ENCODE measurements at places on chromosomes 4 and X.

DNA sequence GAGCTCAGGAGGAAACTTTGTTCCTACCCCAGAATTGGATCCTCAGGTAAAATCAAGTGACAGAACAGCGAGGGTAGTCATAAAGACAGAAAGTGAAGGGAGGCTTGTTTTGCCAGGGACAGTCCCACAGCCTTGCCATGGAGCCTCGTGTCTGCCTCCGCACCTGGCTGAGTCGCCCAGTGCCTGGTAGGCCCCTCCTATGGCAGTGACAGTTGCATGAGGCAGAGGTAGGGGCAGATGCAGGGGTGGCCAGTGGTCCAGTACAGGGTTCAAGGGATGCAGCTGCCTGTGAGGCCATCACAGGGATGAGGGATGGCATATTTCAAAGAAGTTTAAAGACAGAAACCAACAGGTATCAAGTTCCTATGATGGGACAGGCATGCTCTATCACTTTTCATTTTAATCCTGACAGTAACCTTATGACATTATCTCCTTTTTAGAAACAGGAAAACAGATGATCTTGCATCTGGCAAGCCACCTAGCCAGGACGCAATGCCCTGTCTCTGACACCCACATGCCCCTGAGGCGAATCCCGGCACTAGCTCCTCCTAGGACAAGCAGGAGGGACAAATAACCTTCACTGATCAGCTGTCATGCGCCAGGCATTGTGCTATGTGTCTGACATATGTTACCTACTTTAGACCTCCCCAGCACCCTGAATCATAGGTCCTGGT, 127.4 kb upstream of the ENPP6 start:
- no peak for DNase-seq

GRCh38 chr4:95465010-95465409, 83.8 kb downstream of the UNC5C start:
- DNase-seq = no peak

- DNase-seq = no peak
Measured at GRCh38 chr4:128668566-128668965, 140.9 kb upstream of the JADE1 start.

DNA sequence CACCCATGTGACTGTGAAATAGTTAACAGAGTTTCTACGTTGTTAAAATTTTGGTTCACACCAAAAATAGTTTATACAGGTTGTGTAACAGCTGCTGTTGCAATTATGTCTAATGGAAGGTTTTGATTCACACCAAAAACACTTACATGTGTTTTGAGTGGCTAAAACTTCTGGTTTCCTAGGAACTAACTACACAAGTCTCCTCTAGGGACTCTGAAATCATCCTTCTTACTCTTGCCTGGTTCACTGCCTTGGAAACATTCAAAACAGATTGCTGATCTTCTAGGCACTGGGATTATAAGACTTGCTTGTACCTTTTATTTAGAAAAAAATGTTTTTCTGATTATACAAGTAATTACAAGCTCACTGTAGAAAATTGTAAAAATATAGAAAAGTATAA, 14.9 kb upstream of the MORC4 start:
- no peak for DNase-seq

- no peak for DNase-seq
Measured at GRCh38 chrX:12972878-12973560, 1.9 kb upstream of the TMSB4X start.

GRCh38 chr4:145061318-145061920, 36.6 kb downstream of the ANAPC10 start:
- DNase-seq = peak; percentile 35

DNA sequence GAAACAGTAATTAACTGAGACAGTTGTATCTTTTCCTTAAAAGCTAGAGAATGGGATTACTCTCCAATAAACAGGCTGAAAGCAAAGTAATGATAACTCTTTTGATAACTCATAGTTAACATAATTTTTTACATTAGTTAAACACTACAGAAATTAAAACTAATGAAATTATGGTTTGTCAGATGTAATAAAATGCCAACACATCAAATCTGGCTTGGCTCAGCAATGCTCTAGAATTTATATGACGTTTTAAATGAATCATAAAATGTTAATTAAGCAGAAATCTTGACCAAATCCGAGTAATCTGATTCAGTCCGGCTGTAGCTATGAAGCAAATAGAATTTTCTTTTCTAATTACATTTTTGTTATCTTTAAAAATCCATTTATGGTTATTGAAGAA, 244.2 kb upstream of the NR3C2 start:
- no peak for DNase-seq

DNA sequence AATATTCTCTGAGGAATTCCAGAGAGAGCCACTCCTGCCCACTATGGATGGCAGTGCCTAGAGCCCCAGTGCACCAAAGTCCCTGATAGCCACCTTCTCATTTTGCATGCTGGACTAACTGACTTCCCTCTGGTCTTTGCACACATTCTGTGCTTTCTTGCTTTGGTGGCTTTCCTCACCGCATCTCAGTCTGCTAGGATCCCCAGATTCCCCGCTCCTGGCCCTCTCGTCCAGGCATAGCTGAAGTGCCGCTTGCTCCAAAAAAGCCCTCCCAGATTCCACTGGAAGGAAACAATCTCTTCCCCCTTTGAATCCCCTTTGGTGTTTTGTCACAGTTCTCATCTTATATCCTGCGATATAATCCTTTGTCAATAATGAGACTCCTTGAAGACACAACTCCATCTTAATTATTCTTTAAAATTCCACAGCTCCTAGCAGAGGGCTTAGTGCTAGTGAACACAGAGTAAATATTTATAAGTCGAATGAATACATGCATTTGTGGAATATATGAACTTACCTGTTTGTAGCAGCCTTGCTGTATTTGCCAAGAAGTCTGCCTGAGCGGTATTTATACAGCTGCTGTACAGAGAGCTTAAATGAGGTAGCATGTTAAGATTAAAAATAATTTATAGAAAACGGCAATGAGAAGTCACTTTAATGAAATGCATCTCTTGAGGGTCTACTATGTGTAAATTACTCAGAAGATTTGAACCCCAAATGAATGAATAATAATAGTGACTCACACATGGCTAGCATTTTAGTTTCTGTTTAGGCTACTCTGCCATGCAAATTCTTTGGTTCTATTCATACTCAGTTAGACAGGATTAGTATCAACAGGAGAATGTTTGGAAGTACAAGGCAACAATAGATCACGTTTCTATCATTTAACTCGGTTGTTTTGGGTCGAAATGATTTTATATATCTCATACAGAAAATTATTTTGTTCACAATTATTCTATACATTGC, 421.9 kb upstream of the TENM3 start:
- DNase-seq = no peak

DNA sequence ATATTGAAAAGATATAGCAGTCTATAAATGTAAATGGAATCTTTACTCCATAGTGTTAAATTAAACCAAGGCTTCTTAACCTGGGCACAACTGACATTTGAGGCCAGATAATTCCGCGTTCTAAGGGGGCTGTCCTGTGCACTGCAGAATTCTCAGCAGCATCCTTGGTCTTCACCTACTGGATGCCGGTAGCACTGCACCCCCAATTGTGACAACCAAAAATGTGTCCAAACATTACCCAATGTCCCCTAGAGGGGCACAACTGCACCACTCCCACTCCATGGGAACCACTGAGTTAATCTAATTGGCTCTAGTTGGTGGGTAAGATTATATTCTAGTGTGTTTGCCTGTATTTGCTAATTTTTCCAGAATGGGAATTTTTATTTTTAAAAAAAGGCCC, 16.6 kb downstream of the AP1S2 start:
- DNase-seq = no peak

- no peak for DNase-seq
Measured at GRCh38 chrX:47189906-47190305, 3.7 kb upstream of the UBA1 start.

DNA sequence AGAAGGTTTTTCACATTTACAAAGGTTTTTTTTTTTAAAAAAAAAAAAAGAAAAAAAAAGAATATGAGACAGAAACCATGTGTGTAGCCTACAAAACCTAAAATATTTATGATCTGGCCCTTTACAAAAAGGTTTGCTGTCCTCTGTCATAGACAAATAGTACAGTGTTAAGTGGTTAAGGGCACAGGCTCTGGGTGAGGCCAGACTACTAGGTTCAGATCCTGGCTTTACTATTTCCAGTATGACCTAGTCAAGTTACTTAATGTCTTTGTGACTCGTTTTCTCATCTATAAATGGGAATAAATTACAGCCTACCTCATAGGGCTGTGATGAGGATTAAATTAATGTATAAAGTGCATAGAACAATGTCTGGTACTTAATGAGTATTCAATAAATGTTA, 56.5 kb downstream of the GAB1 start:
- DNase-seq = no peak

GRCh38 chr4:167088115-167088514, 146.2 kb downstream of the SPOCK3 start:
- no peak for DNase-seq

DNA sequence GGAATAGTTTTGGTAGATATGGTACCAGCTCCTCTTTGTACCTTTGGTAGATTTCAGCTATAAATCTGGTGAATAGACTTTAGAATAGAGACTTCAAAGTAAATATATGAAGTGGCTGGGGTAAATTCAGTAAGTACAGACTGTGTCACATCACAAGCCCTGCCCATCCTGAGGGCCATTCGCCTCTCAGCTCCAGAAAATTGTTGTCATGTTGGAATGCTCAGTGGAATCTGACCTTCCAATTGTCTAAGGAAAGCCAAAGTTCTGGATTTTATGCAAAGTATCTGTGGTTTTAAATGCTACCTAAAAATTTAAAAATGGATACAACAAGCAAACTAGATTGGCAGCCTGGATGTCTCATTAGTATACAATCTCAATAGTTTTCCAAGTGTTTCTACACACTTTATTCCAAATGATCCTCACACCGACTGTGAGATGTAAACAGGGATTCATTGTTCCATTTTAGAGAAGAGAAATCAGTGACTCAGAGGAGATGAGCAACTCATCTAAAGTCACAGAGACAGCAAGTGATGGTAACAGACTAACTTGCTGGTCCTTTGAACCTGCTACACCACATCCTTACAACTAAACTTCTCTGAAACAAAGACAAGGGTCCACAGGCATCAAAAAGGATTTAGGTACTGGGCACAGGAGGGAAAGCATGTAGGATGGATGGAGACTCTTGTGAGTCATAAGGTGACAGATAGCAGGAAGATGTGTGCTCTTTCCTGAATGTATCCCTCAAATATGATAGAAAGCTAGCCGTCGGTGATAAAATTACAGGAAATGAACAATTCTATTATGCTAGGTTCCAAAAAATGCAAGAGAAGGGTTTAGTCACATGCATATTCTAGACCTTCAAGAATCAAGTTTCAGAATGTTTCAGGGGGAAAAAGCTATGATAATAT, 127.3 kb downstream of the ATP10D start:
- DNase-seq = no peak

DNA sequence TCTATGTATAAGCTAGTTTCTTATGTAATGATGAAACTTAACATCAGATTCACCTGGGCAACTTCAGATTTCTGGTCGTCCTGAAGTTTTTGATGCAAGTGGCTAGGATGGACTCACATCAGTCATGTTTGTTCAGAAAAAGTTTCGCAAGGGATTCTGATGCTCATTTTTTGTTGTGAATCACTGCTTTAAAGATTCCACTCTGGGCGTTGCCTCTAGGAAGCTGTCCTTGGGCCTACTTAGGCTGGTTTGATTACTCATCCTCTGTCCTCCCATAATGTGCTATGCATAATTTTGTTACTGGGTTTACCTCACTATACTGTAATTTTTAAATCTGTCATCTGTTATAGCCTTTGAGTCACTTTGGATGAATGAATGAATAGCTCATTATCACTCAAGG, 30.8 kb downstream of the HERC3 start:
- no peak for DNase-seq

DNA sequence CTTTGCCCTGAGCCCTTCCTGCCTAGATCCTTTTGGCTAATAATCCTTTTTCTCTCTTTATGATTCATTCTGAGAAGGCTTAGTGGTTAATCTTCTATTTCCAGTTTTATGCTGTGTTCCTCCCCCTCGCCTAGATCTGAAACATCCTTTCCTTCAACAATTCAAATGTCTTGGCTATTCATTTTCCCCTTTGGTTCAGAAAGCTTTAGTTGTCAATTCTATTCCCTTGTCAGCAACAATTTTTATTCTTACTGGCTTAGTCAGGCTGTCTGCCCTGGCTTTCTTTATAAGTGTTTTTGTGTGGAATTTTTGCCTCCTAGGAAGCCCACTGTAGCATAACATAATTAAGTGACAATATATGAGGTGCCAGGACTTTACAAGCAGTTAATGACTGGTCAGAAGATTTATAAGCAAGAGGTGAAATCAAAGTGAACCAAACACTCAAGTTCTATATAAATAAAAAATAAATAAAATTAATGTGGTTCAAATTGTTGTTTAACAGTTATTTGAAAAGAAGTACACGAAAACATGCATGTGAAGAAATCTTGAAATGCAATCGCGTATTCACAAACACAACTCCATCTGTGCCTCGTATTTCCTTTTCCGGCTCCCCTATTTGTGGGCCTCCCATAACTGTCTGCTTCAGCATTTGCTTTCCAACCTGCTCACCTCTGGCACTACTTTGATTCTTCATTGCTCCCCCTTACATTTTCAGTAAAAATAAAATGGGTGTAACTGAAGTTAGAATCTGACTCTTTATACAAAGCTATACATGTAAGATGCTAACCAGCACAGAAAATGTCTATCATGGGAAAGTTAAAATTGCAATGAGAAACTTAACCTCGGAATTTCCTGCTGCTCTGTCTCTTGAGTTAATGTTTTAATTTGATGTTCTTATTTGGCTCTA, 235.4 kb downstream of the SPRY1 start:
- DNase-seq = no peak

DNA sequence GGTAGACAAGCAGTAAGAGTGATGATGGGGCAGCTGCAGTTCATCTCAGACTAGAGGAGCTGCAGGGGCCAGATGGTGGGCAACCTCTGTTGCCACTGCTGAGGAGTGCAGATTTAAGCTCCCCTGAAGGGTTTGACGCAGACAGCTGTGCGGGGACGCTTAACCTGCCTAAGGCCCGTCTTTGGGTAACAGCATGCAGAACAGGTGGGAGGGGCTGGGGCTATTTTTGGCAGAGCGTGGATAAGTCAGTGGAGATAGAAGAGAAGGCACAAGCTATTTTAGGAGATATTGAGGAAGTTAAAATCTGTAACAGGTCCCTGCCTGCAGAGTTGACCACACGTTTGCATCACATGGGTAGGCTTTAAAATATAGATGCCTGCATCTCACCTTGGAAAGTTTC, 10.5 kb downstream of the CD99 start:
- no peak for DNase-seq

GRCh38 chrX:42075032-42075431, 151.7 kb upstream of the CASK start:
- no peak for DNase-seq

Data from GM12864 (cell line).